Caco-2 (cell line): ENCODE measurements at places on chromosomes 5 and 9. TPM values are rescaled to one million over a fixed set of nuclear protein-coding genes. Genes with fewer than 3 reads are reported as not detected.

- H3K36me3 ChIP-seq = no peaks in the 10 kb centered on the region
- no peak overlapping the region for H3K27ac ChIP-seq
Observed at GRCh38 chr5:174303035-174303434, 257.5 kb downstream of the NSG2 start.

DNA sequence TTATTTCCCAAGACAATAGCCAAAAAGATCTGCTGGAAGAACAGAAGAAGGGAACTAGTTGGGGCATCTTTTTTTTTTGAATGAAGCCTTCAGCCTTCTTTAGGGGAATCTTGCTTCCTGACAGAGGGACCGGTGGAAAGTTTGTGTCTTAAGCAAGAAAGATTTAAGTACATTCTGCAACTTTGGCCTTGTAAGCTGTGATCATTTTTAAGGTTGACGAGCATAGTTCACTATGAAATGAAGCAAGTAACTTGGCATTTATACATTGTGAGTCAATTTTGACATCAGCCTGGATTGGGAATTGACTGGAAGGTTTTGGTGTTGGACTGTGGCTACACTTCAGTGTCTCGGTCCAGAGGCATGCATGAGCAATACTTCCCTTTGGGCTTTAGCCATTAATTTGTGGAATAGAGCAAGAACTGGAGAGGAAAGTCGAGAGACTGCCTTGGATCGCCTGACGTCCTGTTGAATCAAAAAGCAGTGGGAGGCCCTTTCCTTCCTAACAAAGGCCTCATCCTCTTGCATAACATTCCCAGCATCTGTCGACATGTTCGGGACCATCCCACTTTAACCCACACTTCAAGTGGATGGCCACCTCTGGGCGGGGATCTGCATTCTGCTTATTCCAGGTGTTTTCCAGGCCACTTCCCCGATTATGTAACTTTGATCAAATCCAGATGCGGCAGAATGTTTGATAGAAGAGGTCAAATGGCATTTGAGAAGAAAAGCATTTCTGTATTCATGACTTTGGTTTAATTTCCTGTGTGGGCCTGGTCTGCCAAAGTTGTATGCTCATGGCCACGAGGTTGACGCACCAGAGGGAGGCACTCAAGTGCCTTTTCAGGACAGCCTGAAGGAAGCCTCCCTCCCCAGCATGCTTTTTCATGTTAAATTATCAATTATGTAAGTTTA is 12.5 kb downstream of the ABL1 start:
- no peaks in the 10 kb centered on the region for H3K36me3 ChIP-seq
- no peaks in the 10 kb centered on the region for H3K4me1 ChIP-seq
- no peak overlapping the region for H3K27ac ChIP-seq

- H3K36me3 ChIP-seq = no peaks in the 10 kb centered on the region
- H3K27me3 ChIP-seq = no peaks in the 10 kb centered on the region
- DNase-seq = no peak
- H3K4me1 ChIP-seq = no peaks in the 10 kb centered on the region
Observed at GRCh38 chr5:167923396-167923795, 368.0 kb upstream of the WWC1 start.

DNA sequence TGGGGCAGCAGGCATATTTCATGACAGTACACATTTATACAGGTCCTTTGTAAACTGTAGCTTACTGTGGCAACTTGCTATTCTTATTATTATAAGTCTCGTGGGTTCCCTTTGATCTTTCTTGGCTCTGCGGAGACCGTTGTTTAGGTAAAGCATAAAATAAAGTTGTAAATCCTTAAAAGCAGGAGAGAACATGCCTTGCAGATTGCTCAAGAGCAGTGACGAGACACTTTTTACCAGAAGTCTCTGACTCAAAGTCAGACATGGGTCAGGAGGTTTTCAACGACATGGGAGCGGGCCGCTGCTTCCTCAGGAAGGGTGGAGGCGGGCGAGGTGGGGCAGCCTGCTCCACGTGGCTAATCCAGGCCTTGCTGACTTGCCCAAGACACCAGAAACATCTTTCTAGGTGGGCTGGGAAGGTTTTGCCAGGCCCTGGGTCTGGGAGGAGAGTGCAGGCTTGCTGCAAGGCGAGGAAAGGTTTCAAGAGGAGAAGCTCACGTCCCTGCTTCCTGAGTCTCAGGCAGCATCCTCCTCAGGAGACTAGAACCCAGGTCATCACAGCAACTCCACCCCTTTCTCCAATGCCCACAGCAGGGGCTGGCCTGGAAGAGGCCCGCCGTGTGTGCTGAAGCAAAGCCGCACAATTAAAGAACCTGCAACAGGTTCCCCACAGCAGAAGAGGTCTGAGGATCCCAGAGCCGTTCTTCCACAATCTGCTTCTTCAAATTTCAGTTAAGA is 6.5 kb downstream of the TBC1D2 start:
- H3K36me3 ChIP-seq = no peaks in the 10 kb centered on the region
- DNase-seq = peak; percentile 50
- peak overlapping the region; percentile 65 for H3K27ac ChIP-seq
- H3K4me3 ChIP-seq = no peak overlapping the region
- peaks cover 23% of the 10 kb centered on the region for H3K4me1 ChIP-seq

DNA sequence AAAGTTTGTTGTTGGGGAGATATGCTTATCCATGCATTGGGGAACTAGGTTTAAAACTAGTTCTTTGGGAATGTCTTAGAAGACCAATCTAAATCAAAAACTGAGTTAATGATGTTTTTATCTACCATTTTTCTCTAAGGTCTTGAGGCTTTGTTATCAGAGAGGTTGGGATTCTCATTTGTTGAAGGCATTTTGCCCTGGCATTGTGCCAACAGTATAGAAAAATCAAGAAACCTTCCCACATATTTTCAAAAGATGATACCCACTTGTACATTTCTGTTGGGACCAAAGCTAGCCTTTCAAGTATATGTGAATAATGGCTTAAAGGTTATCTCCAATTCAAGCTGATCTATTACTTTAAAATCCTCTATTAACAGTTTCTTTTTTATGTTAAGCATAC is 419.8 kb upstream of the KIF2A start:
- H3K4me1 ChIP-seq = no peaks in the 10 kb centered on the region
- H3K27ac ChIP-seq = no peak overlapping the region
- H3K36me3 ChIP-seq = no peaks in the 10 kb centered on the region
- no peak overlapping the region for H3K4me3 ChIP-seq

GRCh38 chr5:108345541-108346171 is 36.2 kb downstream of the FBXL17 start:
- no peaks in the 10 kb centered on the region for H3K4me1 ChIP-seq
- H3K27me3 ChIP-seq = no peaks in the 10 kb centered on the region
- no peaks in the 10 kb centered on the region for H3K36me3 ChIP-seq
- no peak overlapping the region for H3K27ac ChIP-seq
- peak; percentile 30 for DNase-seq

- no peaks in the 10 kb centered on the region for H3K36me3 ChIP-seq
- H3K4me1 ChIP-seq = peaks cover 5% of the 10 kb centered on the region; the same call in 1 of the 2 replicates
- DNase-seq = no peak
Observed at GRCh38 chr5:76427206-76428140, 24.4 kb downstream of the IQGAP2 start.

DNA sequence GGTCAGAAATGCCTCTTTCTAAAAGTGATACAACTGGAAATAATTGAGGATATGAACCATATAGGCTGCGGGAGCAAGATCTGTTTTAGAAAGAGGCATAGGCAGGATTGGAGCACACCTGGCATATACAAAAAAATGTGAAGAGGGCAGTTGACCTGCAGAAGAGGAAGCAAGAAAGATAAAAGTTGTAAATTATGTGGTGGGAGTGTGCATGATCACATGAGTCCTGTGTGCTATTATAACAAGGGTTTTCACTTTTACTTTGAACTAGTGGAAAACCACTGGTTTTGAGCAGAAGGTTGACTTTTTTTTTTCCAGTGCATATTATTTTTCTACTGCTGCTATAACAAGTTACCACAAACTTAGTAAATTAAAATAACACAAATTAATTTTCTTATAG is 489.3 kb downstream of the ANXA1 start:
- no peak overlapping the region for H3K27ac ChIP-seq
- no peak overlapping the region for H3K4me3 ChIP-seq
- no peaks in the 10 kb centered on the region for H3K4me1 ChIP-seq

DNA sequence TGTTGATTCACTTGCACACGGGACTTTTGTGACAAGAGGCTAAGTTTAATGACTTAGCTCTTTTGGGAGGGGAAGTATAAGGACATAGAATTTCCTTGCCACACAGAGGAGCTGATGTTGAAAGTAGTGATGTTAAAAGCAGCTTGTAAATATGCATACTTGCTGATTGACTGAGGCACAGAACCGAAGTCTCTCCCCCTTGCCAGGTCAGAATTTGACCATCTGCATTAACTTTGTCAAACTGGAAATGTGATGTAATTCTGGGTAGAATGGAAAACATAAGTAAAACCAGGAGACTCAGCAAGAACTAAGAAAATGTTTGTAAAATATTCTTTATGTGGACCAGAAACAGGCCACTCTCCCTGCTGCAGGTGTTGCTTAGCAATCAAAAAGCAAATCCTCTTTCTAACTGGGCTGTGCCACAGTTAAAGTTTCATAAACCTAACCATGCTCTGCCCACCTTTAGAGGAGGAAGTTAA is 284.2 kb downstream of the NR3C1 start:
- H3K27me3 ChIP-seq = no peaks in the 10 kb centered on the region
- no peak for DNase-seq
- no peak overlapping the region for H3K27ac ChIP-seq
- H3K4me3 ChIP-seq = no peak overlapping the region
- no peaks in the 10 kb centered on the region for H3K4me1 ChIP-seq
- no peaks in the 10 kb centered on the region for H3K36me3 ChIP-seq

DNA sequence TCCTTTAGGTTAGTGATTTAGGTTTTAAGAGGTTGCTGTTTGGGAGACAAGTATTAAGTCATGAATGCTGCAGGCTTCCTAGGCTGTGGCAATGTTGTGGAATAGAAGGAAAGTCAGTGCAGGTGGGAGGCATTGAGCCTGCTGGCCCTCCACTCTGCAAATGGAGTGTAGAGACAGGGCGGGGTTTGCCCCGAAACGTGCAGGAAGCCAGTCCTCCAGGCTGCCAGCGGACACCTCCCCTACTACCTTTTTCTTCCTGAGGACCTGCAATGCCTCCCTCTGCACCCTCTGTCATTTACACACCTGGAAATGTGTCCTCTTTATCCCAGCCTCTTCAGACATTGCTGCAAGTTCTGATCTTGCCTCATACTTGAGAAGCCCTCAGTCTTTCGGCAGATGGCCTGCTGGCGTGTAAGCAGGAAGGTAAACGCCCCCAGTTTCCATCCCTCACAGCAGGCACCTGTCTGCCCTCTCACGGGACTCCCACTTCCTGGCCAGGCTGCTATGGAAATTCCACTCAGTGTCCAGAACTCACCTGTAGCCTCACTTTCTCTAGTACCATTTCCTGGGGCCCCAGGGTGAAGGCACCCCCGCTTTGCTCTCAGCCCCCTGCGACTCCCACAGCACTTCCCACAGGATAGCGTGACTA is 81.6 kb upstream of the BOD1 start:
- DNase-seq = no peak
- no peak overlapping the region for H3K27ac ChIP-seq
- H3K4me1 ChIP-seq = peaks cover 8% of the 10 kb centered on the region; the same call in 1 of the 2 replicates
- H3K27me3 ChIP-seq = no peaks in the 10 kb centered on the region
- H3K4me3 ChIP-seq = no peak overlapping the region

GRCh38 chr5:62082370-62082801 is 223.6 kb upstream of the KIF2A start:
- H3K36me3 ChIP-seq = no peaks in the 10 kb centered on the region
- H3K4me1 ChIP-seq = no peaks in the 10 kb centered on the region
- no peak overlapping the region for H3K4me3 ChIP-seq
- DNase-seq = no peak
- H3K27me3 ChIP-seq = no peaks in the 10 kb centered on the region

- H3K4me3 ChIP-seq = no peak overlapping the region
Observed at GRCh38 chr5:107257885-107258520, 412.7 kb downstream of the EFNA5 start.

- H3K27me3 ChIP-seq = no peaks in the 10 kb centered on the region
- no peaks in the 10 kb centered on the region for H3K36me3 ChIP-seq
- H3K27ac ChIP-seq = peak overlapping the region; percentile 79
- H3K4me1 ChIP-seq = peaks cover 52% of the 10 kb centered on the region
Observed at GRCh38 chr5:150636391-150637244, 3.8 kb upstream of the SYNPO start.

- DNase-seq = no peak
- no peaks in the 10 kb centered on the region for H3K4me1 ChIP-seq
- no peaks in the 10 kb centered on the region for H3K27me3 ChIP-seq
- no peak overlapping the region for H3K27ac ChIP-seq
Observed at GRCh38 chr9:136059851-136060670, 35.0 kb downstream of the NACC2 start.

DNA sequence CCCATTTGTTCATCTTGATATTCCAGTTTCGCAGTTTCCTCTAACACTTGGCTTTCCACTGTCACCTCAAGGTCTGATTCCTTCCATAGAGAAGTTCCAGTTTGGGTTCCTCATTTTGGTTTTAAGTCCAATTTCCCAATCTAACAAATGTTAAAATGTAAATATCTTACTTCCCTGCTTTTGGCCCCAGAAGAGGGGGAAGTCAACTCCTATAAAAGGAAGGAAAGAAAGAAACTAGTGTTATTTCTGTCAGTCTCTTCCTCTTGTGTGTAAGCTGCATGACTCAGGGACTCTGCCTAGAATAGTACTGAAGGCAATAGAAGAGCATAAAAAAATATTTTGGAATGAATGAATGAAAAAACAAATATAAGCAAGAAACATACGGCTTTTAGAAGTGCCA is 127.5 kb upstream of the CCNG1 start:
- H3K36me3 ChIP-seq = no peaks in the 10 kb centered on the region
- H3K27ac ChIP-seq = no peak overlapping the region
- H3K4me3 ChIP-seq = no peak overlapping the region
- no peak for DNase-seq
- H3K27me3 ChIP-seq = no peaks in the 10 kb centered on the region

- no peaks in the 10 kb centered on the region for H3K36me3 ChIP-seq
- no peak overlapping the region for H3K4me3 ChIP-seq
- no peak for DNase-seq
- H3K27me3 ChIP-seq = no peaks in the 10 kb centered on the region
- H3K27ac ChIP-seq = no peak overlapping the region
Observed at GRCh38 chr5:41109186-41109585, 38.0 kb upstream of the MROH2B start.

GRCh38 chr9:130895481-130896232 is 955 bp downstream of the QRFP start:
- H3K4me3 ChIP-seq = no peak overlapping the region
- H3K4me1 ChIP-seq = no peaks in the 10 kb centered on the region
- no peaks in the 10 kb centered on the region for H3K36me3 ChIP-seq
- H3K27me3 ChIP-seq = no peaks in the 10 kb centered on the region
- DNase-seq = no peak

GRCh38 chr5:54905942-54906537 is 79.4 kb downstream of the ESM1 start:
- no peak overlapping the region for H3K4me3 ChIP-seq
- no peaks in the 10 kb centered on the region for H3K27me3 ChIP-seq

- no peak overlapping the region for H3K27ac ChIP-seq
- no peaks in the 10 kb centered on the region for H3K4me1 ChIP-seq
- DNase-seq = no peak
- no peaks in the 10 kb centered on the region for H3K27me3 ChIP-seq
- no peaks in the 10 kb centered on the region for H3K36me3 ChIP-seq
- H3K4me3 ChIP-seq = no peak overlapping the region
Observed at GRCh38 chr9:18824095-18824666, 208.8 kb downstream of the SAXO1 start.

COL15A1 gene
- total RNA-seq = not detected in 2 replicates

CATSPER3 gene
- 0.46 and 0.61 TPM in 2 replicates for total RNA-seq

VCAN gene
- 27.4 and 34.1 TPM in 2 replicates for total RNA-seq

UGT3A2 gene
- total RNA-seq = not detected in 2 replicates

PCDHGA9 gene
- total RNA-seq = 2.8 and 4.4 TPM in 2 replicates

MEF2C gene
- total RNA-seq = 1.5 and 1.9 TPM in 2 replicates

UBAC1 gene
- 50.7 and 55.4 TPM in 2 replicates for total RNA-seq

RICTOR gene
- 25.2 and 25.7 TPM in 2 replicates for total RNA-seq

FAM169A gene
- 13.9 and 14.4 TPM in 2 replicates for total RNA-seq

NXNL2 gene
- 0.52 and 0.60 TPM in 2 replicates for total RNA-seq

ANKRD34B gene
- total RNA-seq = 0.07 TPM in 1 of 2 replicates, not detected in the other

HAND1 gene
- 0.45 and 2.2 TPM in 2 replicates for total RNA-seq
